Omental fat pad (tissue), 4 donors: ENCODE measurements at places on chromosomes 11 and 22.

DNA sequence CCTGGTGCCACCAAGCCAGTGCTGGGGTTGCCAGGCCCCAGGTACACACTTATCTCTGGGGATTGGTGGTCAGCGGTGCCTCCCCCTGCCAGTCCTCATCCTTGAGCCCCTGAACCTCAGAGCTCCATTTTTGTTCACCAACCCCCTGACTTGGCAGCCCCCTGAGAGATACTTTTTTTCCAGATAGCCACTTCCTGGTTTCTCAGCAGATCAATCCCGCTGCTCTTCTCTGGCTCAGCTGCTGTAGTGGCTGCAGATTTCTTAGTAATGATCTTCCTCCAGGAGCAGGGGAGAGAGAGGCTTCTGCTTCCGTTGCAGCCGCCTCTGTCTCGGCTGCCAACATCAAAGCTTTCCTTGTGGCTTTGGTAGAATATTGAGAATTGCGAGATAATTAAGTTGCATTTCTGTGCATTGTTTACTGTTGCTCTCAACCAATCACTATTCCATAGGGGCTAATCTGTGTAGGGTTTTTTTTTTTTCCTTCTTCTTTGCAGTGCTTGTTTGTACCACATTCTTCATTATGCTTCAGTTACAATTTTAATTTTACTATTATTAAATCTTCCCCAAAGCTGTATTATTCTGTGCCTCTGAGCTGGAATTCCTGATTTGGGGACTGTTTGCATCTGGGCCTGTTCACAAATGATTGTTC is 92.1 kb downstream of the PKNOX2 start:
- DNase-seq = no peak

- DNase-seq = no peak
These were observed 5.0 kb downstream of the SEZ6L start for GRCh38 chr22:26174280-26174679.

DNA sequence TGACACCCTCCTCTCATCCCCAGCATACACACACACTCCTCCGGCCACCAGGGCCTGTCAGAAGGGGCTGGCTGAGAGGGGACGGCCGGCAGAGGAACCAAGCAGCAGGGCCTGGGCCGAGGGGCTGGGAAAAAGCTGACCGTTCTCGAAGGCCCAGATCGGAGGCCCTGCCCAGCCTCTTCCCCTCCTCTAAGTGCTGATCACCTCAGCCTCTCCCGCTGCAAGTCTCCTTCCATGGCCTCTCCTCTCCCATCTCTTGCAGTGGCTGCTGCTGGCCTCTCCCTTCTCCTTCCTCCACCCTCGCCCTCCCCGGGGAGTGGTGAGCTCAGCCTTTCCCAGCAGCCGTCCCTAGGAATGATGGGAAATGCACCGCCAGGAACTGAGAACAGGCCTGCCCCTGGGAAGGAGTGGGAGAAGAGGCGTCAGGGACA is 39.6 kb downstream of the ARRB1 start:
- no peak for DNase-seq

DNA sequence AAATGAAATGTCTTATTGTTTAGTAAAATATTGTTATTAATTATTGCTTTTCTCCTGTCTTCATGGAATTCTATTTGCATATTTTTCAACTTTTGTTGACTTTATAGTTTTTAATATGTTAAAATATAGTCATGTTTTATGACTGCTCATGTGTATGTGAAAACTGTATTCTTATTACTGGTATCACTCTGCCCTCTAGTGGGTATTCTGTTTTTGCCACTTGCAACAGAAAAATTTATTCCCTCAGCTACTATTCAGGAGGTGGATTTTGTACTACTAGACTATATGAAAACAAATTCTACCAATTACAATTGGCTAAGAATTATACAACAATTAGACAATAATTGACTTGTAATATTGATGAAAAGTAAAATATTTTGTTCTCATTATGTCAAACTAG is 45.0 kb downstream of the OR4C6 start:
- DNase-seq = no peak

GRCh38 chr11:64656862-64657261 is 65.8 kb downstream of the SLC22A12 start:
- DNase-seq = no peak

DNA sequence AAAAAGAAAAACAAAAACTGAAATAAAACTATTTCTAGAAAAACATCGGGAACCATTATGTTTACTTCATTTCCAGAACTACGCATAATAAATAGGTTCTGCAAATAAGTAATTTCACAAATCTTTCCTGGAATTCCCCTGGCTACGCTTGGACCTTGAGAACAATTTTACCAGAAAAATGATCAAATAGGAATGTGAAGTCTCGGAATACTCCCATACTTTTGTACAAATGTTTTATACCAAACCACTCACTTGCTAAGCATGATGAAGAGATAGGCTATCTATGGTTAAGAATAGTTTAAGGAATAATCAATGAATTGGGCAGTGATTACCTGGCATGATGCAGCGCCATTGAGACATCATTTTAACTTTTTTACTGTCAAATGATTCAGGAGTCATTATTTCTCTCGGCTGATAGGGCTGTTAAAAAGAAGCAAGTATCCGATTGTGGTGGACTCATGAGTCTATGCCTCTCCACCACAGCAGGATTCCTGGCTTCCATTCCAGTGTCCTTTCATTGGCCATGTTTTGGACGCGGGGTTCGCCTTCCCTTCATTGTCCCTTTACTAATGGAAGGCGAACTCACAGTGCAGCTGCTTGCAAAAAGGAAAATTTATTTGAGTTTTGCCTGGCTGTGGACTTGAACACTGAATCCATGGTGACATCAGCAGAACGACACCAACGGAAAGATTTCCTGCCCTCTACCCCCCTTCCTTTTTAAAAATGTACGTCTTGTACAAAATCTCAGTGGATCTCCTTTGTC is 39.9 kb upstream of the BLID start:
- DNase-seq = no peak

DNA sequence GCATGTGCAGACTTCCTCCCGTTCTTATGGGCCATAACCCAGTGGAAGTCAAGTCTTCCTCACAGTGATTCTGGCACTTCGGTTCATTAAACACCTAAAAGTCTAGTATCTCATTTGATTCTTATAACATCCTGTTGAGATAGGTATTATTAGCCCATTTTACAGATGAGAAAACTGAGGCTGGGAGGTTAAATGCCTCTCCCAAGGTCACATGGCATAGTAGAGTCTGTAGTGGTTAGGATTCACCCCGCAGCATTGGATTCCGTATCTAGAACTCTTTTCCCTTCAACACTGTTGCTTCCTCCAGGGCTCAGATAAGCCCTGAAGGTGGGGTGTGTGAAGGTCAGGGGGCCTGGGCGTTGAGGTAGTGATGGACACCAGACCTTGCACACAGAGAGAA is 3.4 kb downstream of the GPHA2 start:
- DNase-seq = no peak

DNA sequence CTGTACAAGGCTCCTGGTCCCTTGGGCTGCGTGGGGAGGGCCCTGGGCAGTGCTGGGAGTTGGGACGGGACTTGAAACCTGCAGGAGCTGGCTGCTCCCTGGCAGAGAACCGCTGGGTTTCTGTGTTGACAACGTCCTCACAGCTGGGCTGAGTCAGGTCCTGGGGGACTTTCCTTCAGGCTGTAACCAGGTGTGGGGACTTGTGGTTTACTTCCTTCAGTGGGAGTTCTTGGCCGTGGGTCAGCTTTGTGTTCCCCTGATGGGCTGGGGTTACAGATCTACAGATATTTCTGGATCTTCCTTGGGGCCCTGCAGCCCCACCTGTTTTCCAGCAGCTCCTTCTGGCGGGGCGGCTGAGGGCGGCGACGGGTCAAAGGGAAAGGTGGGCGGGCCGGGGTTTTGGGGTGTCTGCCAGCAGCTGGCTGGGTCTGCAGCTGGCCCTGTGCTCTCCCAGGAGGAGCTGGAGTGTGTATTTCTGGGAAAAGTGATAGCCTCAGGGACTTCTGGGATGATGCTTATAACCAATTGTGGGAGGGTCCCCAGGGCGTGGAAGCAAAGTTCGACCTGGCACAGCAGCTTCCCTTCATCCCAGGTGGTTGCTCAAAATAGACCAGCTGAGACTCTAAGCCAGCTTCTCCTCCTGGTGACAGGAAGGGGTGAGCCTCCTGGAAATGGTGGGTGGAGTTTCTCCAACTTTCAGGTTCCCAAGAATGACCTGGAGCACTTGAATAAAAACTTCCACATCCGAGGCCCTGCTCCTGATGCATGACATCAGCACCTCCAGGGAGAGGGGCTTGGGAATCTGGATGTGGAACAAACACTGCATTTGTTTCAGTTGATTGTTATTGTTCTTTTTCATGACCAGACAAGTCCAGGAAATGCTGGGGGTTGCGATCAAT is 19.1 kb downstream of the ST14 start:
- no peak for DNase-seq

- DNase-seq = no peak
These were observed 4.6 kb downstream of the FRMD8 start for GRCh38 chr11:65390996-65391395.

GRCh38 chr11:96293598-96294021 is 49.4 kb downstream of the MAML2 start:
- DNase-seq = no peak

DNA sequence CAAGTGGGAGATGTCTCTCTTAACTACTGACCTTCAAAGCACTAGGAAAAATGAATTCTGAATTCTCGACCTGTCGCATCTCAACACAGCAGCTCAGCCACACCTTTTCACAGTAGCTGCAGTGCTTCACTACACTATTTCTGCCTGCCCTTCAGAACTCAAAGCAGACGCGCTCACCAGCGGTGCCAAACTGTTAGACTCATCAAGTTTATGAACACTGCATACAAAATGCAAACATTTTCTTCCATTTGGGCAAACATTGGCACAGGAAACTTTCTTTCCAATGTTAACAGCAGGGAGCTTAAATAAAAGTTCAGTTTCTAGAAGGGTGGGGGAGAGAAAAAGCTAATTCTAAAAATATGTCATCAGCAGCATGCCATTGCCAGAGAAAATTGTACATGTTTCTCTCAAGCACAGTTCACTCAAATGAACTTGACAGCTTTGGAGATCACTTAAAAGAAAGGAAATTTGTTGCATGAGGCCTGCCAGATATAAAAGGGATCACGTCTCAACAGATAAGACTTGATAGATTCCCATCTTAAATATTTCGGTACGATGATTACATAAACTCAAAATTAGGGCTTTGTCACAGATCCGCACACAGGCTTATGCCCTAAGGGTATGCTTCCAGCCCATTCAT is 82.7 kb downstream of the CADM1 start:
- DNase-seq = no peak

- no peak for DNase-seq
These were observed at the start of gene MS4A18 for GRCh38 chr11:60724420-60724819. Gene MS4A18 (plus strand): TSS chr11:60724720.

DNA sequence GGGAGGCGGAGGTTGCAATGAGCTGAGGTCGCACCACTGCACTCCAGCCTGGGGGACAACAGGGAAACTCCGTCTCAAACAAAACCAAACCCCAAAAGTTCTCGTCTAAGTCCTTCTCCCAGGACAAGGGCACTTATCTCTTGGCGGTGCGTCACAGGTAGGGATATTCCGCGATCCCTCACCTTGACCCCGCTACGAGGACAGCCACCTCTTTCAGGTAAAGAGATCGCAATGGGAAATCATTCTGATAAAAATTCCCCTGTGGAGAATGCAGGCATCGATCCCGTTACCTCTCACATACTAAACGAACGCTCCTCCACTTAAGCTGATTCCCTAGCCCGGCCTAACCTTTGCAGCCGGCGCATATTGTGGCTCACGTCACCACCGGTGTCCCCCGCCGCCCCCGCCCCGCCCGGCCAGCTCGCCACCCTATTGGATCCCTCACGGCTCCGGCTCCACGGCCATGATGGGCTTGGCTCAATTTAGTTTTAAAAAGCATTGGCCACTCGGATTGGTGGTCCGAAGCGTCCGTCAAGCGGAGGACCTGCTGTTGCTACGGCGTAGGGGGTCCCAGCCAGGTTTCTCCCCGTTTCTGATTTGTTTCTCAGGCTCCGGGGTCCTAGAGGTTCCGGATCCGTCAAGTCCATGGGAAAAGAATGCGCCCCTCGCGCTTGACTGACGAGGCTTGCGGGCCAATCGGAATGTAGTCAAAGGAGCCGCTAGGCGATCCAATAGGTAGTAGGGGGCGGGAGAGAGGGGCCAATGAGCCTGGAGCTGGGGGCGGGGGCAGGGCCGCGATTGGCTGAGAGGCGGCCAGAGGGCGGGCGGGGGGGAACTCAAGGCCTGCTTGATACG is 439 bp upstream of the PPP6R3 start:
- DNase-seq = peak; percentile 90

GRCh38 chr11:20093775-20094174 is 66.5 kb downstream of the DBX1 start:
- DNase-seq = no peak

- DNase-seq = no peak
These were observed 65.3 kb downstream of the ARFGAP2 start for GRCh38 chr11:47111318-47111804.

DNA sequence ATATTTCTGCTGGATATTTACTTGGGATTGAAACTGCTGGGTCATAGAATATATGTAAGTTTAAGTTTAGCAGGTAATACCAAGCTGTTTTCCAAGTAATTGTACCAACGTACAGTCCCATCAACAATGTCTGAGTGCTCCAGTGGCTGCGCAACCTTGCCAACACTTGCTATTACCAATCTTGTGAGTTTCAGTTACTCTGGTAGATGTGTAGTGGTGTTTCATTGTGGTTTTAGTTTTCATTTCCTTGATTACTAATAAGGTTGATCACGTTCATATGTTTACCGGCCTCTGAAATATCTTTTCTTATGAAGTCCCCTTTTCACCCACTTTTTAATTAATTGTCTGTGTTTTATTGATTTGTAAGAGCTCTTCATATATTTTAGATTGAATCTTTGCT is 370.6 kb upstream of the CADM1 start:
- no peak for DNase-seq

DNA sequence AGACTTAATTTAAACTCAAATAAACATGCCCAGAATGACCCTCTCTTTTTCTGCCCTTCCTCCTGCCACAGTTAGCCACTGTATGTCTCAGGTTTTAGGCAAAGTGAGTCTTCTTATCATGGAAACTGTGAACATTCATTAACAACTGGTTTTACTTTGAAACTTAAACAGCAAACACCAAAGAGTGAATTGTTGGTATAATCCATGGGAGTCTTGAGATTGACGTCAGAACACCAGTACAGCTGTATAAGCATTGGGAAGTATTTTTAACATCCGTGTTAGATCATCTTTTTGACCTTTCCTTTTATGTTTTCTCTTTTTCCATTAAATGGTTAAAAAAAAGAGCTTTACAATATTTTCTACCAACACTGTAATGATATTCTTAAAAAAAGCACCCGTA is 38.9 kb downstream of the ARHGEF12 start:
- no peak for DNase-seq

- no peak for DNase-seq
These were observed 9.3 kb upstream of the MSANTD4 start for GRCh38 chr11:106031202-106031810.

DNA sequence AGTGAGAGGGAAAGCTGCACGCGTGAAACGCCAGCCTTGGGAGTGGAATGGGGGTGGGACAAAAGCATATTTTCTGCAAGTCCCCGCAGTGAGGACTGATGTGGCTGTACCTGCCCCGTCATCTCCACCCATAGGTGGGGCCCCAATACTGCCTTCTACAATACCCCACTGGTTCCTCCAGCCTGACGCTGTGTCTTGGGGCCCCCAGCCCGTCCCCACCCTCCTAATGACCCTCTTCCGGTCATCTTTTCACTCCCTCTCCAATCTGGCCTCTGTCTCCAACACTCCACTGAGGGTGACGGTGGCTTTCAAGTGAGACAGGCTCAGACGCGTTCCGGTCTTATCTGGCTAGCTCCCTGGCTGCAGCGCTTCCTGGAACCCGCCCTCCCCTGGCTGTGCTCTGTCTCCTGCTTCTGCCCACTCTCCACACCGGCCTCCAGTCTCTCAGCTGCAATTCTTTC is 104.2 kb downstream of the MICAL3 start:
- DNase-seq = no peak
